ENCODE measurements at places on chromosomes 16 and 17. TPM values are rescaled to one million over a fixed set of nuclear protein-coding genes. Genes with fewer than 3 reads are reported as not detected.

DNA sequence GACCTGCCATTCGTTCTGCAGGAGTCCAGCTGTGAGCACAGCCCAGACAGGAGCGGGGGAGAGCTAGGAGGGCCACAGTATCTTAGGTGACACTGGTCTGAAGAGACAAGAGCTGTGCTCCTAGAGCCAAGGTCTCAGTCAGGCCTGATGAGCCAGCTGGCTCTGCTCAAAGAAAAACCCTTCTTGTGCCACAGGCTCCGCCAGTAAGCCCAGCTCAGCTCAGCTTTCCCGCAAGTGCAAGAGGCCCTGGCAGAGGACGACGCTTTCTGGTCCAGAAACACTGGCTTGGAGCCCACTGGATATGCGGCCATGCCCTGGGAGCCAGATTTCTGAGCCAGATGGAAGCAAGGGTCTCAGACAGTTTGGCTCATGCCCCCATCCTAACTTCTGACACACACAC, 23.9 kb downstream of the PEMT start:
- DNase-seq: no peak

Gene ASB16
- 0.09 TPM for total RNA-seq

- peak; percentile 96 for DNase-seq
Measured at GRCh38 chr16:1771188-1771863, at the start of gene NME3. Gene NME3 (minus strand): TSS chr16:1771543. CDS start chr16:1771534, 9 bp downstream.

Gene ABCA9
- 0.07 TPM for total RNA-seq

DNA sequence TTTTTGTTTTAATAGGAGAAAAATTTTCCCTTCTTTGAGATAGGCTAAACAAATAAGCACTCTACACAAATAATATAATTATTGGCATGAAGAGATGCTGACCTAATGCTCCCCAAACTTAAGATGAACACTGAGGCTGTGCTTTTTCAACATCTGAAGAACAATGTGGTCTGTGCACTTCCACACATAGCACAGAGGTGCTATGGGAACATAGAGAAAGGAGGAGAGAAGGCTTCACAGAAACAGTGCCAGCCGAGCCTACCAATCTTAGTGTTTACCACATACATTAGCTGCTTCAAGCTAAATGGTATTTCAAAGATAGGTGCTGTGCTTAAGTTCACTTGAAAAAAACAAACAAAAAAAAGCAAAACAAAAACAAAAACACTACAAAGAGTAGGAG, 72.4 kb downstream of the MYH10 start:
- DNase-seq: no peak

Gene SLC22A31
- 2.3 TPM for total RNA-seq

- DNase-seq: no peak
Measured at GRCh38 chr17:30165960-30166359, 49.3 kb downstream of the NSRP1 start.

GRCh38 chr17:83180264-83180995, 101.0 kb downstream of the METRNL start:
- DNase-seq: no peak

- no peak for DNase-seq
Measured at GRCh38 chr16:1651974-1652312, 26.1 kb upstream of the JPT2 start.

DNA sequence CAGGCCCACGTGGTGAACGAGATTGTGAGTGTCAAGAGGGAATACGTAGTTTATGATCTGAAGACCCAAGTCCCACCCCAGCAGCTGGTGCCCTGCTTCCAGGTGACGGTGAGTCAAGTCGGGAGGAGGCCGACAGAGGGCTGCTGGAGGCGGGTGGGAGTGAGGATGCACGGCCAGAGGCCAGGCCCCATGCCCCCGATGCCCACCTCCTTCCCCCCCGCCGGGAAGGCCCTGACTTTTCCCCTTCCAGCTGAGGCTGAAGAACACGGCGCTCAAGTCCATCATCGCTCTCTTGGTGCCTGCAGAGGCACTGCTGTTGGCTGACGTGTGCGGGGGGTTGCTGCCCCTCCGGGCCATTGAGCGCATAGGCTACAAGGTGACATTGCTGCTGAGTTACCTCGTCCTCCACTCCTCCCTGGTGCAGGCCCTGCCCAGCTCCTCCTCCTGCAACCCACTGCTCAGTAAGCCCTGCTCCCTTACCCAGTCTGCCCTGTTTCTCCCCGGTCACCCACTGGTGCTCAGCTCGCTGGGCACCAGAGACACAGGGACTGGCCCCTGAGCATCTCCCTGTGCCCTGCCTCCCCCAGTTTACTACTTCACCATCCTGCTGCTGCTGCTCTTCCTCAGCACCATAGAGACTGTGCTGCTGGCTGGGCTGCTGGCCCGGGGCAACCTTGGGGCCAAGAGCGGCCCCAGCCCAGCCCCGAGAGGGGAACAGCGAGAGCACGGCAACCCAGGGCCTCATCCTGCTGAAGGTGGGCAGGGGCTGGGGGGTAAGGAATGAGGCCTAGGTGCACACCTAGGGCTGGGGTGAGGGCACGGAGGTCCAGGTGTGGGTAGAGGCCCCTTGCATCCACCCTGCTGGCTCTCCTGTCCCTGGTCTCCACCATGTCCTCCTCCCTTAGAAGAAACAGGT, 2.6 kb downstream of the ZACN start:
- no peak for DNase-seq

- peak; percentile 62 for DNase-seq
Measured at GRCh38 chr17:64498308-64499203, 1.7 kb upstream of the POLG2 start.

- peak; percentile 86 for DNase-seq
Measured at GRCh38 chr17:3843935-3844516, 2.0 kb downstream of the NCBP3 start.

Gene CA4
- total RNA-seq: not detected

Gene CTRB2
- total RNA-seq: not detected

Gene RSPRY1
- total RNA-seq: 33.0 TPM

GRCh38 chr17:75591722-75592302, 4.2 kb downstream of the MYO15B start:
- DNase-seq: no peak

DNA sequence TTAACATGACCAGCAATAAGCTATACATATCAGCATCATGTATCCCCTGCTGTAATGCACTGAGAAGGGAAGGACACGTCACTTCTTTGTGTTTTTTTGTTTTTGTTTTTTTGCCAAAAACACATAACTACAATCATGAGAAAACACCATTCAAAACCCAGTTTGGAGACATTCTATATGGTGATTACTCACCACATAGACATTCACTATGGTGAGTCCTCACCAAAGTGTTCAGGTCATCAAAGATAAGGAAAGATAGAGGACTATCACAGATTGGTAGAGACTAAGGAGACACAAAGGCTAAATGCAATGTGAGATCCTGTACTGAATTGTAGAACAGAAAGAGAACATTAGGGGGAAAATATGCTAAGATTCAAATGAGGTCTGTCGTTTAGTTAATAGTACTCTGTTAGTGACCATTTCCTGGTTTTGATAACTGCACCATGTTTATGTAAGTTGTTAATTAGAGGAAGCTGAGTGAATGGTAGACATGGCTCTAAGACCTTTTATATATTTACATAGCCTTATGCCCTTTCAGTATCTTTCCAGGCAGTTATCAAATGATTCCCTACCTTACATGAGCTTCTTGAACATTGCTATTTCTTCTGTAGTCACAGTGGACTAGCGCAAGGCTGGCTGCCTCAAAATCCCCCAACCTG, 46.6 kb downstream of the PIK3R5 start:
- no peak for DNase-seq

Gene VTN
- 0.24 TPM for total RNA-seq

Gene TLCD3A
- 43.1 TPM for total RNA-seq

GRCh38 chr17:57803021-57803420, 46.8 kb downstream of the MRPS23 start:
- DNase-seq: no peak

GRCh38 chr17:6011206-6011605, 59.0 kb upstream of the WSCD1 start:
- DNase-seq: no peak

- DNase-seq: no peak
Measured at GRCh38 chr16:13984794-13985193, 64.8 kb downstream of the ERCC4 start.

Gene IGFALS
- total RNA-seq: not detected

- peak; percentile 55 for DNase-seq
Measured at GRCh38 chr16:630249-630814, 453 bp upstream of the WFIKKN1 start.

Gene ALOX15B
- total RNA-seq: not detected

DNA sequence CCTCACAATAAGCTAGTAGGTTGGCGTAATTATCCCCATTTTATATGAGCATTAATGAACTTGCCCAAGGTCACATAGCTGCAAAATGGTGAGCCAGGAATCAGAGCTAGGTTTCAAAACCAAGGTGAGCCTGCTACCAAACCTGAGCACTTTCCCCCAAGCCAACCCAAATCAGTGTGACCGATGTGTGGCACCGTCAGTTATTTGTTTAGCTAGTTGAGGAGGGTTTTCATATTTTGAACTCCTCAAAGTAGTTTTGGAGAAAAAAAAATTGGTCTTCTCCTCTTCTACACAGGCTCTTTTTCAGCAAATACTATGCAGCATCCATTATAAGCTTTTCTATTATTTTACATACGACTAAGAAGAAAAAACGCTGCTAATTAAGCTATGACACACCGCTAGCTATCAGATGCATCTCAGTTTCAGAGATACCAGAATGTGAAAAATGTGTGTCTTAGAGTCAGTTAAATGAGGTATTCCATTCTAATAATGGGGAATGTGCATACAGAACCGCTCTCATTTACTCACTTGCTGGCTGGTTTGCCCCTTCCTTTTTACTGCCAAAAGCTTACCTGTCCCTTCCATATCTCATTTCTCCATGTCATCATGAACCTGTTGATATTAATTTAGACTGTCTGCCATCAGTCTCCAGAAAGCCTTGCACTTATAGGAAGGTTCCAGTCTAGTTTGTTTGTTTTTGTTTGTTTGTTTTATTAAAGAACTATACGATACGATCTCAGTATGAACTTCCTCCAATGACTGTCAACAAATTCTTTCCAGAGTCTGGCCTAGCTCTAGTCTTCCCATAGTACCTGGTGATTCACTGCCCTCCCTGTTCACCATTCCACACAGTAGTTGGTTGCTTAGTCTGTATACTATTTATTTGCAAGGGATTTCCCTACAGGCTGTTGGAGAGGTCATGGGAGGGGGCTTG, 2.2 kb upstream of the TBX4 start:
- no peak for DNase-seq

Gene MYCBPAP
- total RNA-seq: 3.5 TPM

- DNase-seq: no peak
Measured at GRCh38 chr16:67951485-67951884, 7.6 kb upstream of the LCAT start.

Gene ITFG1
- 26.1 TPM for total RNA-seq

- DNase-seq: no peak
Measured at GRCh38 chr16:85605912-85606841, 6.9 kb upstream of the GSE1 start.

DNA sequence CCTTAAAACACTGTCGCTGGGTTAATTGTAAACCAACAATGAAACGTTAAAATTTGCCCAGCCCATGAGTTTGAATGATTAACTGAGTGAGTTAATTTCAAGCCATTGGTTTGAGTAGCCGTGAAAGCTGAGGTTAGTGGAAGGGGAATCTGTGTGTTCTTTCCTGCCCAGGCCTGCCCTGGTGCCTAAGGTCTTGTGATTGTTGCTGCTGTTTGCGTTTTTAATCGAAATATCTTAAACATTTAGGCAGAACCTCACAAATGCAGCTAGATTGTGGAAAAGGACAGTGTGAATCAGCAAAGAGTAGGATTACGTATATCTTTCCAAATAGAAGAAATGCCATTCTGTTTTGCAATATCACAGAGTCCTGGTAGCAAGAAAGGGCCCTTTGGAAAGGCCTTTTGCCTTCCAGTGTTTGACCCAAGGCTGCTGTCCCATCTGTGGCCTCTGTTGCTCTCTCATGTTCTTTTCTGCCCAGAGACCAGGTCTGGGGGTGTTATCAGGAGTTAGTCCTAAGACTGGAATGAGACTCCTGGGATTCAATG, 113.8 kb downstream of the MSI2 start:
- DNase-seq: no peak

DNA sequence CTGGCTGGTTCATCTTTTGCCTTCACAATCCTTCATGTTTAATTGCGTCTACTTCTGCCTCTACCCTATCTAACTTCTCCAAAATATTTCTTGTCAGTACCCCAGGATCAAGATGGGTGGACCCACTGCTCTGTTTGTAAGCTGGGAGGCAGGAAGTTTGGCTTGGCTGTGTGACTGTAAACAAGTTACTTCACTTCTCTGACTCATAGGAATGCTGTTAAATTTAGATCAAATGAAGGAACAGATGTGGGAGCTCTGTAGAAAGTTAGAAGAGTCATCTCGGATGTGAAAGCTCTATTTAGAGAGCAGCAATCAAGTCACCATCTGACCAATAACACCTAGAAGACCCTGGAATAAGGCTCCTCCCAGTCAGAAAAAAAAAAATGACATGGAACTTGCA, 55.2 kb upstream of the MRTFB start:
- no peak for DNase-seq

GRCh38 chr17:1960545-1960912, 64.6 kb downstream of the RTN4RL1 start:
- DNase-seq: no peak

DNA sequence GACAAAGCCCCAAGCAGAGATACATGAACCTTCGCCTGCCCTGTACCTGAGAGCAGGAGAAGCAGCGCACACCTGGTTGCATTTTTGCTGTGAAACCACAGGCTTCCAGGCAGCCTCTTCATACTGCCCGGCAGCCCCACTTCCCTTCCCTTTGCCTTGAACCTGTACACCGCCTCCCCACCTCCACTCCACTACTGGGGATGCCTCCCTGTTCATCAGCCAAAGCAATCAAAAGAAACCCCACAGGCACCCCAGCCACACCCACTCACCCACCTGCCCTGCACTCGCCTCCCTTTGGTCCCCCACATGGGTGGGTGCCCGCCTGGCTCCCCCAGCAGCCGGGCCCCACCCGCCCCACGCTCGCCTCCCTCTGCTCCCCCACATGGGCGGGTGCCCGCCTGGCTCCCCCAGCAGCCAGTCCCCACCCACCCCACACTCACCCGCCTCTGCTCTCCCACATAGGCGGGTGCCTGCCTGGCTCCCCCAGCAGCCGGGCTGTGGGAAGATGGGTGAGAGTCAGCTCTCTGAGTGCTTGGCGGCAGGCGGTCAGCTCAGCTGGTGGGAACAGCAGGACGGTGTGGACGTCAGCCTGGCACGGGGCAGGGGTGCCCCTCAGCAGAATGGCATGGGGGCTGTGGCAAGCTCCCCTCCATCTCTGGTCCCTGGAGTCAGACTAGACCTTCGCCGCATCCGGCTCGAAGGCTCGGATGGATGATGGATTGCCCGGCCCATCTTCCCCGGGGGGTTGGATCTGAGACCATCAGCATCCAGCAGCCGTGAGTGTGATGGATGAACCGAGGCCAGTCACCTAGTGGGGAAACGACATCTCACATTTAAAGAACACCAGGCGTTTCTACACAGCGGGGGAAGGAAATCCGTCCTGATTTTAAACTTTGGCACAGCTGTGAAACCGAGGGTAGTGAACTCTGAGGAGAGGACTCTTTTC, 135.6 kb downstream of the BANP start:
- DNase-seq: no peak

GRCh38 chr17:66420961-66421371, 118.6 kb downstream of the PRKCA start:
- DNase-seq: no peak
